ENCODE measurements at places on chromosomes 7 and 10.

DNA sequence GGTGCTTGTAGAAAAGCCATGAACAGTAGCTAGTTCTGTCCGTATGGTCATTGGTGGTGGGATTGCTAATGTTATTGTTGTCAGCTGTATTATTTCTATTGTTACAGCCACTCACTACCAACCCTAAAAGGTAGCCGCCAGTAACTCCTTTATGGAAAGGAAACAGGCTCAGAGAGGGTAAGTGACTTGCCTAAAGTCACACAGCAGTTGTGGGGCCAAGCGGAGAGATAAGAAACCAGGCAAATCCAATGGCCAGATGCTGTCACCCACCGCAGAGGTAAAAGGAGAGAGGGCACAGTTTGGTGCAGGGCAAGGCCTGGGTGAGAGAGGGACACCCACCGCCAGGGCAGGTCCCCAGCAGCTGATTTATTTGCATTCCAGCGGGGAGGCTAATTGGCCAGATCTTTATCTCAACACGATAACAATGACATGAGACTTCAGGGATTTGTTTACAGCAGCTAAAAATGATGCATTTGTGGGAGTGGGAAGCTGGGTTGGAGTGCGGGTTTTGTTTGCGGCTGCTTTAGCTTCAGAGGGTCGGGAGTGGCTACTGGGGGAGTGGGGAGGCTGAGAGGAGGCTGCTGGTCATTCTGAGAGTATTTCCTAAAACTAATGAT lies 8.6 kb upstream of the NKX2-3 start:
- no peak for DNase-seq

DNA sequence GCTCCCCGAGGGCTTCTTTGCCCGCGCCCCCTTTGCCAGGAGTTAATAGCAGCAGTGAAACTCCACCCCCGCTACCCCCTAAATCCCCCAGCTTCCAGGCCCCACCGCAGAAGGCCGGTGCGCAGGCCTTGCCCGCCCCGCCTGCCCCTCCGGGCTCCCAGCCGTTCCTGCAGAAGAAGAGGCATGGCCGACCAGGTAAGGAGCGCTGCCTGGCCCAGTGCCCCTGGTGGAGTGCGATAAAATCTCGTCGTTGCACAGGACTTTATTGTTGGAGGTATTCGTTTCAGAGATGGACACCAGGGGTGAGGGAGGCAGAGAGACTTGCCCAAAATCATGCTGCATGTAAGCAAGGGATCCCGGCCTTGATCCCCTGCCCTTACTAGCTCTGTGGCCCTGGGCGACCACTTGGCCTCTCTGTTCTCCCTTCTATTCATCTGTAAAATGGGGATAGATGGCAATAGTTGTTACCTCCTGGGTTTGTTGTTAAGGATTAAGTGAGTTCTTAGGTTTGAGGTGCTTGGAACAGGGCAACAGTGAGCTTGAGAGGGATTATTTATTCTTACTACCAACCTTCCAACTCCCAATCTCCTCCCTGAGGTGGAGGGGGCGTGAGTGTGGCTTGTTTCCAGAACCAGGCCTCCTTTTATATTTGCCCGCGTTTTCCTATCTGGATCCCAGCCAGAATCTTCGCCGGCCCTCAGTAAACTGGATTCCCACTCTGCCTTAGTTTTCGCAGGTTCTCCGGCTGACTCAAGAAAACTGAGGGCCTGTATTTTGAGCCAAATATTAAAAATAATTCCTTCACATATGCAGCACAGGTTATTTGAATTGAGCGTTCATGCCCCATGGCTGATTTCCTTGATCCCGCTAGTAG lies 78.3 kb downstream of the WIPF3 start:
- DNase-seq: no peak

- no peak for DNase-seq
Measured at GRCh38 chr10:98415731-98416119, 743 bp upstream of the PYROXD2 start.

DNA sequence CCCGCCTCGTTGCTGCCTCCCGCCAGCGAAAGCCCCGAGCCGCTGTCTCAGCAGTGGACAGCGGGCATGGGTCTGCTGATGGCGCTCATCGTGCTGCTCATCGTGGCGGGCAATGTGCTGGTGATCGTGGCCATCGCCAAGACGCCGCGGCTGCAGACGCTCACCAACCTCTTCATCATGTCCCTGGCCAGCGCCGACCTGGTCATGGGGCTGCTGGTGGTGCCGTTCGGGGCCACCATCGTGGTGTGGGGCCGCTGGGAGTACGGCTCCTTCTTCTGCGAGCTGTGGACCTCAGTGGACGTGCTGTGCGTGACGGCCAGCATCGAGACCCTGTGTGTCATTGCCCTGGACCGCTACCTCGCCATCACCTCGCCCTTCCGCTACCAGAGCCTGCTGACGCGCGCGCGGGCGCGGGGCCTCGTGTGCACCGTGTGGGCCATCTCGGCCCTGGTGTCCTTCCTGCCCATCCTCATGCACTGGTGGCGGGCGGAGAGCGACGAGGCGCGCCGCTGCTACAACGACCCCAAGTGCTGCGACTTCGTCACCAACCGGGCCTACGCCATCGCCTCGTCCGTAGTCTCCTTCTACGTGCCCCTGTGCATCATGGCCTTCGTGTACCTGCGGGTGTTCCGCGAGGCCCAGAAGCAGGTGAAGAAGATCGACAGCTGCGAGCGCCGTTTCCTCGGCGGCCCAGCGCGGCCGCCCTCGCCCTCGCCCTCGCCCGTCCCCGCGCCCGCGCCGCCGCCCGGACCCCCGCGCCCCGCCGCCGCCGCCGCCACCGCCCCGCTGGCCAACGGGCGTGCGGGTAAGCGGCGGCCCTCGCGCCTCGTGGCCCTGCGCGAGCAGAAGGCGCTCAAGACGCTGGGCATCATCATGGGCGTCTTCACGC lies 825 bp downstream of the ADRB1 start:
- DNase-seq: no peak

DNA sequence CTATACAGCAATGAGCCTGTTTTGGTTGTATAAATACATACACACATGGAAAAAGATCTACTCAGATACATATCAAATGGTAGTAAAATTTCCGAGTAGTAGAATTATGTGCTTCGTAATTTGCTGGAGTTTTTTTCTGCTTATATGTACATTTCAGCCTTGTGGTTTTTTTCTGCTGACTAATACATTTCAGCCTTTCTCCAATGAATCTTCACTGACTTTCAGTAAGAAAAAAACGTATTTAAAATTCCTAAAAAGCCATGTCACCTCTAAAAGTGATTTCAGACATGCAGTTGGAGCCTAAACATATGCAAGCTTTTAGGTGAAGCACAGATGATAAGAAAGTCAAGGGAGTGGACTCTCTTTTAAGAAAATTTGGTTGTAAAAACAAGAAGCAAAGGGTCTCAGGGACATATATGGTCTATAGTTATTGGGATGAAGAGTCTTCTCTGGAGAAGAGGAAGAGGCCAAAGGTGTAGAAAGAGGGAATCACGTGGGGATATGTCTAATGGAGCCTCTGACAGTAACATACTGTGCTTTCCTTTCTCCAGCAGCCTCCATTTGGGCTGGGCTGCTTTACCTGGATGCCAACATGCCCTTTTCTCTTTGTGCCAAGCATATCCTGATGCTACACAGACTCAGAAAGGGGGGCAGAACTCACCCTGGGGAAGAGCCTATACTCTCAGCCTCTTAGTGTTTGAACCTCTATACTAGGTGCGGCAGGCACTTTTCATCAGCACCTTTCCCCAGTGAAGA lies 2.4 kb downstream of the AMPH start:
- DNase-seq: no peak
